NCI-H1436 (cell line): ENCODE measurements at places on chromosomes 7 and 10.

GRCh38 chr7:132328047-132328620, 248.1 kb downstream of the PLXNA4 start:
- DNase-seq: no peak

DNA sequence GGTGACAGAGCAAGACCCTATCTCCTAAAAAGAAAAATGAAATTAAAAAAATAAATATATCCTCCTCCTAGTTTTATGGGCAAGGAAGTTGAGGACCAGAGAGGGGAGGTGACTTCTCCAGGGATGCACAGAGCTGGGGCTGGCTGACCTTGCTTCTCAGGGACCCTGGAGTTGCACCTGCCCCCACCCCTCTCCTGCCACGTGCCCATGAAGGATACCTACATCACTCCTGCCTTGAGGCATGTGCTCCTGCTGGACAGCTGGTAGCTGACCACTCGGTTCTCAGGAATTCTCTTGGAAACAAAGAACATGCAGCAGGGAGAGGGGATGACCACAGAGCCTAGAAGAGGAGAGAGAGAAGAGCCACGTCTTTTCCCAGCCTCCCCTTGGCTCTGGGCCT, 522 bp downstream of the CCL24 start:
- no peak for DNase-seq

DNA sequence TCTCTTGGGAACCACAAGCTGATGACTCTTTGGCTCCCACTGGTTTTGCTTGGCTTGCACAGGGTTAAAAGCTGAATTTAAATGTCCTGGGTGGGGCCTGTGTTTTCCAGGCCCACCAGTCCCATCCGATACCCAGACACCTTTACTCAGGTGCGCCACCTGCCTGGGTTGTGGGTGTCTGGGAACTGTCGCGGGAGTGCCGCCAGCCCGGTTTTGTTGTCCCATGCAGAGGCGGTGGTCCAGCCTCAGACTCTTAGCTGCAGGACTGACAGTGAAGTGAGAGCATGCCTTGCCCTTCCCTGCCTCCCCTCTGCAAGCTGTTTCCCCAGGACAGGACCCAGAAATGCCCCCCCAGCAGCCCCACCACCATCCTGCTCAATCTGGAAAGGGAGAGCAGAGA, 255.6 kb upstream of the ZNF32 start:
- no peak for DNase-seq

GRCh38 chr7:117082647-117083046, 129.3 kb downstream of the ST7 start:
- no peak for DNase-seq

DNA sequence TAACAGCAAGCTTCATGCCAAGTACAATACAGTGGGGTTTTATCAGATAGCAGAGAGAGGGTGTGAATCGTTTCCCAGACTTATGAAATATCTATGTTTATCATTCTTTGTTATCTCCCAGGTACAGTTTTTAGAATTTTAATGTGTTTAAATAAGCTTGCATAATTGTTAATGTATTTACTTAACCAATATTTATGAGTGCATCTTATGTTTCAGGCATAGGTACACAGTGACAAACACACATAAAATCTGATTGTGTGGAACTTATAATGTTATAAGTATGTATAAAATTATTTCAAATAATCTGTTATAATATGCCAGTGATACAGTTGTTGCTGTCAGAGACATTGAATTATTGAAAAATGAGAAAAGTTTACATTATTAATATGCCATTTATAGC, 1011.4 kb upstream of the C7orf33 start:
- DNase-seq: no peak

DNA sequence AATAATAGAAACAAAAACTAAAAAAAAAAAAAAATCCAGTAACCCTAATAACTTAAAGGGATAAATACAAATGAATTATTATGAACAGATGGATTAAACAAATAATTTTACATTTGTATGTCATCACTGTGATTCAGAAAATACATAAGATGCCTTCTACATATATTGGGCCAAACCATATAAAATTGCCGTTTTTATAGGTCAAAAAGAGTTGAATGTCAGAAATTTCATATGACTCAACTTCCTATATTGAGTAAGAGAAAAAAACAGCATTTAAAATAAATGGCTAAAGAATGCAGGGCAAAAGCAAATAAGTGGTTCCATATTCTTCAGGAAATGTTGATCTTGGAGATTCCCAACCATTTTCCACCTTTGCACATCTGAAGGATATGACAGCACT, 9.4 kb downstream of the SLC35B4 start:
- no peak for DNase-seq

- DNase-seq: no peak
These were observed 15.2 kb upstream of the ZNF25 start for GRCh38 chr10:37991655-37992054.

DNA sequence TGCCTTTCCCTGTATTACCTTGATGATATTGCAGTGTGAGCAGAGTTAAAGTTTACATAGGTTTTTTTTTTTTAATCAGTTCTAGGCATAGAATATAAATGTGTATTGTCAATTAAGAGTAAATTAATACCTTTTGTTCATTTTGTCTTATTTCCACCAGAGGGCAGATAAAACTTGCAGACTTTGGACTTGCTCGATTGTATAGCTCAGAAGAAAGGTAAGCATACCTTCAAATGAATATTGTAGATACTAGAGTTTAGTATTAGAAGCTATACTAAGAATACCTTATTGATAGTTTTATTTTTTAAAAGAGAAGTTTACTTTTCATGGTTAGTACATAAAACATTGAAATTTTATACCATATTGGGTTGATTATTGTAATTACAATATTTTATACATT, 86.8 kb downstream of the MPLKIP start:
- DNase-seq: no peak

DNA sequence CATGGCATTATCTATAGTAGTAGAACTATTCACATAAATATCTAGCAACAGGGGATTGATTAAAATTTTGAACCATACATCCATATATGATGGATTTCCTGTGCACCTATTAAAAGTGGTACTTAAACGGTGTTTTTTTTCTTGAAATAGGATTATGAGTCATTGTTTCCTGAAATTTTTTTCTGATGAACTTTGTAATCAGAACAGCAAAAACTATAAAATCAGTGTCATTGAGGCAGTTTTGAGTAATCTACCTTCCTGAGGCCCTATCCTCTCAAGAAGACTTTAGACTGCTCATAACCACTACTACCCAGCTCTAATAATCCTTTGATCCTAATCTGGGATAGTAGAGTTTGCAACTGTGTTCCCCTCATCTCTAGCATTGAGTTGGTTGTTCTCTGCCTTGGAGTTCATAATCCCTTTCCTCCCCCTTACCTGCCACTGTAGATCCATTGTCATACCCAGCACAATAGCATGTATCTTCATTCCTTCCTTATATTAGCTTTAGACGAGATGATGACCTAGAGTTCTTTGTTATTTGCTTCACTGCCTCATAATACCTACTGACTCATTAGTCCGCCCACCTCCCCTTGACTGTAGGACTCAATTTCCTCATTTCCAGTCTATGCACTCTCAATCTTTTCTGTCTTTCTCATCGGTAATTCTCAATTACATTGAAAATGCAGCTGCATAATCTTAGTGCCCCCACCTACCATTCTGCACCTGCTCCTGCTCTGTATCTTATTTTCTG, 133.4 kb downstream of the LRRC4 start:
- DNase-seq: no peak
